Skeletal muscle tissue (tissue), 5 donors: ENCODE measurements at places on chromosomes 4 and X. TPM values are rescaled to one million over a fixed set of nuclear protein-coding genes. Genes with fewer than 3 reads are reported as not detected.

Gene MAB21L2
- under 0.01 TPM for total RNA-seq

Gene PAQR3
- total RNA-seq = 8.9 TPM

Gene PCYT1B
- 1.0 TPM for total RNA-seq

Gene DRD5
- total RNA-seq = under 0.01 TPM

Gene FTSJ1
- 20.9 TPM for total RNA-seq
